Activated T-cell treated with anti-CD3 and anti-CD28 coated beads, Interleukin-2, amount 50 U/mL, for 72 hours (primary cell): ENCODE measurements at places on chromosomes 5 and 9.

DNA sequence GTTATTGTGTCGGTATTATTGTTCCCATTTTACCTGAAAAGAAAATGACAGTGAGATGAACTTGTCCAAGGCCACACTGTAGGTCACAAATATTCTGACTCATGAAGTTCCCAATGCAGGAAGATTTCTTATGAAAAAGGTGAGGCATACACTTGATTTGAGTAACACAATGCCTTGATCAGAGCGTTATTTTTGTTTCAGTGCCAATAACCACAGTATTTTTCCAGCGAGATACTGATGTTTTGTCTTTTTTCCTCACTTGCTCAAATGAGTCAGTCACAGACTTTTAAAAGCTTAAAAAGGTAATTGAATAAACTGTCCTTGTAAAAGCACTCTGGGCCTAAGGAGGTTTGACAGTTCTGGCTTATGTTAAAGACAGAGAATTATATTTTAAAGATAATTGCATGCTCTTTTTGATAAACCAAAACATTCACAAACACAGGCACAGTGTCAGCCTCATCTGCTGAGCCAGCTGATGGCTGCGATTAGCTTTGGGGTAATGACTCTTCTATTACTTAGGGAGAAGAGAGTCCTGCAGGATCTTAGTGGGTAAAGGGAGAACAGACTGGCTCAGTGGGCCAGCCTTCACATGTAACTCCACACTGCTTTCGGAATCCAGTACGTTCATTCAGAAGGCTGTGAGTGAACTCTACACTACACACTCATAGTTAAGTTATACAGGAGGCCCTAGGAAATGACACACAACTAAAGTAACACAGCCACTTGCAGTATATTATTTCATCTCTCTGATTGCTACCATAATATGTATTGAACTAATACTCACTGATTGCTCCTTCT lies 165.5 kb upstream of the CD180 start:
- no peak for DNase-seq

DNA sequence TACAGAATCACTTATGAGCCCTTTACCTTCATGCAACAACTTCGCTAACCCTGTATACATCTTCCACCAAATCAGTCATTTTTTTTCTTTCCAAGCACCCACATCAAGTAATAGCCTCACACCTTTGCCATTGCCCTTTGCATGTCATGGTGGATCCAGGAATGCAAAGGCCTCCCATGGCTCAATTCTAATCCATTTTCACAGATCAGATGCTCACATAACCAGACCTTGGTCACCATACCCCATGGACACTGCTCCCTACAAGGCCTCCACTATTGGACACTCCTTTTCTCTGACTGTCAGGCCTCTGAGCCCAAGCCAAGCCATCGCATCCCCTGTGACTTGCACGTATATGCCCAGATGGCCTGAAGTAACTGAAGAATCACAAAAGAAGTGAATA lies 179.5 kb downstream of the RASEF start:
- no peak for DNase-seq

DNA sequence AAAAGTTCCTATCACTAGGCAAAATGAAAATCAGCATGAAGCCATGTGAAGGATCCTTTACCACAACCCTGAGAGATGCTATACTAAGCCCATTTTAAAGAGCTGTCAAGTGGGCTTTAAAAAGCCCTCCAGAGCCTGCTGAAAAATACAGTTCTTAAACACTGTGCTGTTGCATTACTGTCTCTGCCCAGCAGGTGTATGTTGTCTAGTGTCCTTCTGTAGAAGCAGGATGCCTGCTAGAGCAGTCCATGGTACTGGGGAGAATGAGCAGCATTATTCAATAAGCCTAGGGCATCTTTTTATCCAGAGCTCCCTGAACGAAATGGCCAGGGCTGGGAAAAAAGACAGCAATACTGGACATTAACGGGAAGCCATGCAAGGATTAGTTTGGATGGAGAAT lies 126.2 kb upstream of the PLCXD3 start:
- no peak for DNase-seq

- no peak for DNase-seq
Observed at GRCh38 chr5:32233696-32234447, 59.8 kb upstream of the GOLPH3 start.

DNA sequence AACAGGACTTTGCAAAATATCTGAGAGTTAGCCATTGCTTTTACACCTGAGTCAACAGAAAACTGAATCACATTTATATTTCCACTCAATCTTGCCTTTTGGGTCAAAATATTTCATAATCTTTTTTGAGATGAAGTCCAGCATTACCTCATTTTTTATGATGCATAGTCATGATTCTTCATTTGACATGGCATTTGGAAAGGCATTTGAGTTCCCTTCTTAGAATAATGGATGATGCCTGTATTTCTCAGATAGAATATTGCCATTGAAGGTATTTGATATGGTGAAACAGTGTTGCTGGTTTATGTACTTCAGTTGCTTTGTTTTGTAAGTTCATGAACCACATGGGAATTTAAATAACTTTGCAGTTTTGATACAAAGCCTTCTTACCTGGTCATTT lies 180.4 kb downstream of the PRR16 start:
- no peak for DNase-seq

- DNase-seq, result no peak
Observed at GRCh38 chr5:106906199-106906598, 764.5 kb downstream of the EFNA5 start.

GRCh38 chr5:139461698-139462097 lies 845 bp downstream of the ECSCR start:
- no peak for DNase-seq
